ENCODE measurements at places on chromosomes 7 and 10.
A peak's percentile ranks its signal among the peaks of the same experiment; 100 is the strongest.

- DNase-seq: no peak
These were observed 10.3 kb upstream of the INSIG1 start for GRCh38 chr7:155287284-155287935.

GRCh38 chr7:46207931-46208634 lies 287.0 kb upstream of the IGFBP3 start:
- DNase-seq: no peak

DNA sequence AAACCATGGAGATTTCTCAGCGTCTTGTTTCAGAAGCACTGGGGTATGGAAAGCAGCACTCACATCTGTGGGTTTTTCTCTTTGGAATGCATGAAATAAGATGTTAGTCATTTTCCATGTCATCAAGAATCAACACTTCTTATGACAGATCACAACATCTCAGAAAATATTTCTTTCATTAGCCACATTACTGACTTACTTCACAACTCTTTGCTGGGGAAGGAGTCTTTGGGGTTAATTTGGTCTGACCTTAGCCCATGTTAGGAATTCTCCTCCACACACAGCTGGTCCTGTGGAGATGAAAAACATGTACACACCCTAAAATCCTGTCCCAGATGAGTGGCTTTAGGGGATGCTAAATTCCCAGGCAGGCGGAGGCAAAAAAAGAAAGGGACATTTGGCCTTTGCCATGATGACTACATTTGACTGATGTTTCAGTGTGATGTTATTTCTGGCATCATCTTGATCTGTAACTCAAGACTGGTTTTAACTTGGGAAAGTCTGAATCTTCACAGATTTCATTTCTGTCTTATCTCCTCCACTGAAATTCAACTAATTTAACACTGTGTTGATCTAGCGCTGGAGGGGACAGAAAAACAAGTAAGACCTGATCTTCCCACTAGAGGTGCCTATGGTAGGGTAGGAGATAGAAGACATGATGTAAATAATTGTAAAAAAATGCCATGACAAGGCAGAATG lies 363.2 kb downstream of the PRPF18 start:
- peak; percentile 99 for DNase-seq

DNA sequence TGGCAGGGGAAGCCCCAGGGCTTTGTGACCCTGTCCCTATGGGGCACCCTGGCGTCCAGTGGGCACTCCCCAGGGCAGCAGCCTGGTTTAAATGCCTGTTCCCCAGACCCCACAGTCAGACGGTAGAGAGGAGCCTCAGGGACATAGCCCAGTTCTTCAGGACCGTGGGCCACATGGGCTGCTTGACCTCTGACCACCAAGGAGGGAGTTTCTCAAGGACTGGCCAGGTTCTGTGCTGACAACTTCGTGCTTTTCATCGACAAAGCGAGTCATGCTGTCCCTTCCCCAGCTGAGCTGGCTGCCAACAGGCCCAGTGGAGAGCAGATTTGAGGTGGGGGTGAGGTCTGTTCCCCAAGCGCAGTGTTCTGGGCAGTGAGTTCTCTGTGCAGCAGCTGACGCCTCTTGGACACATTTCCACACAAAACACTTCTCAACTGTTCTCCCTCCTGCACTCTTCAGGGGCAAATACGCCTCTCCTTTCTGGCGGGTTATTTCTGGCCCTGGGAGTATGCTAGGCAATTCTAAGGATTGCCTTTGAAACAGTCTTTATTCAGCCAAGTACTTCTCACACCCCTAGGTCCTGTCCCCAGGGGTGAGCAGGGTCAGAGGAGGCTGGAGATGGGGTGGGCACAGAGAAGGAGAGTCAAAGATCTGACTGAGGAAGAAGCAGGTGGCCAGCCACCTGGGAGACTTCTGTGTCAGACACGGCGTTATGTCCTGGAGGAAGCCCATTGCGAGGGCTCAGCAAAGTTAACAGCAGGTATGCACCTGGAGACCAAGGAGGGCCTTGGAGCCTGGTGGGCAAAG lies 57.3 kb upstream of the CAMK2B start:
- DNase-seq: no peak

- DNase-seq: peak; percentile 81
These were observed 8.8 kb downstream of the HSPA12A start for GRCh38 chr10:116733566-116733965.

DNA sequence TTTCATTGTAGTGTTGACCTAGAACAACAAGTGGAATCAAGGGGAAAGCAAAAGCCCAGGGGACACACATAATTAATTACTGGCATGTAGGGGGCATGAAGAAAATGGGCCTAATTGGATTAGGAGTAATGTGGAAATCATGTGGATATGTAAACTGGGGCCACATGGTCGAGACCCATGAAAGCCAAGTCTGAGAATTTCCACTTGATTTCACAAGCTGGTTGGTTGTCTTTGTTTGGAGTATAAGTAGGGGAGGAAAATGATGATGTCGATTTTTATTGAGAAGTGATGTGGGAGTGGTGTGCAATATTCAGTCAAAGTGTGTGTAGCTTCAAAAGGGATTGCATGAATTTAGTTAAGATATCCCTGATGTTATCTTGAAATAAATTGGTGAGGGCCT lies 131.8 kb downstream of the LRRC4 start:
- DNase-seq: no peak

DNA sequence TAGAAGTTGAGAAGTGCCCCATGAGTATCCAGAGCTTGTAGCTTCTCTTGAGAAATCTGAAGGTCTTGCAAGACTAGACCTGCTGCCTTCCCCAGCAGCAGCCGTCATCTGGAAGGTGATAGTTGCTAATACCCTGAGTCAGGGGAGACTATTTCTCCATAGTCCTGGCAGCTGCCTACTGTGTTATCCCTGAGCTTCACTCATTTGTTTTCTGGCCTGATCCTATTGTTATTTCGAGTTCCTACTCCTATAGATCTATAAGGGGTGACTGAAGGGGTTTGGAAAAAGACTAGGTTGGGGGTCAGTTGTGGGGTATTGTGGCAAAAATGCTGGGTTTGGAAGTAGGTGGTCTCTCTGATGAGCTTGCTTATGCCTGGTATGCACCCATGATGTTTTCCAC lies 297.8 kb downstream of the CNTNAP2 start:
- DNase-seq: no peak

GRCh38 chr7:131540491-131541162 lies 15.8 kb downstream of the PODXL start:
- peak; percentile 31 for DNase-seq

DNA sequence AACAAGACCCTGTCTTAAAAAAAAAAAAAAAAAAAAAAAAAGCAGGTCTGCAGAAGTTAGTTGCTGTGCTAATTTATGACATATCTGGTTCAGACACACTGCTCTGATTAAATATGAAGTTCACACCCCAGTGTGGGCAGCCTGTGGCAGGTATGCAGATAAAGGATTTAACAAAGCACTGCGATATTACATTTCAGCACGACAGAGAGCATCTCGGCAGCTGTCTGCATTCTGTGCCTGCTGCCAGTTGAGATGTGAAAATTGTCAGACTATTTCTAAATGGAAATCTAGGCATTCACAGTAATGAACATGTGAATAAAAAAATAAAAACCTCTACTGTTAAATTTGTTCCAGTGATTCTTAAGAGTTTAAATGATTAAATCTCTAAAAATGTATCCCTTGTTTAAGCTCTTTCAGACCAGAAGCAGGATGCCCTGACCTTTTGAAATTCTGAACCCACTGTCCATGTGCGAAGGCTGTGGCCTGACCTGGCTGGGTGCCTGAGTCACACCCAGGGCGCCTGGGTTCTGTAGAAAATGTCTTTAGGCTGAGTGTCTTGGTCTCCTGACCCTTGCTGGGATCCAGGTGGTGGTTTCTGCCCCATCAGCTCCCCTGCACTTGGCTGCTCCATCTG lies 272.9 kb downstream of the WDR37 start:
- no peak for DNase-seq

GRCh38 chr10:42475168-42476098 lies 162.9 kb downstream of the ZNF33B start:
- peak; percentile 73 for DNase-seq

GRCh38 chr10:44974628-44975430 lies 3.8 kb downstream of the DEPP1 start:
- peak; percentile 71 for DNase-seq

- no peak for DNase-seq
These were observed 134.1 kb upstream of the TCERG1L start for GRCh38 chr10:131445623-131446022.

GRCh38 chr10:21849607-21850006 lies 153.9 kb downstream of the DNAJC1 start:
- no peak for DNase-seq

- DNase-seq: no peak
These were observed 43.4 kb upstream of the PPP2R2D start for GRCh38 chr10:131857156-131858117.

DNA sequence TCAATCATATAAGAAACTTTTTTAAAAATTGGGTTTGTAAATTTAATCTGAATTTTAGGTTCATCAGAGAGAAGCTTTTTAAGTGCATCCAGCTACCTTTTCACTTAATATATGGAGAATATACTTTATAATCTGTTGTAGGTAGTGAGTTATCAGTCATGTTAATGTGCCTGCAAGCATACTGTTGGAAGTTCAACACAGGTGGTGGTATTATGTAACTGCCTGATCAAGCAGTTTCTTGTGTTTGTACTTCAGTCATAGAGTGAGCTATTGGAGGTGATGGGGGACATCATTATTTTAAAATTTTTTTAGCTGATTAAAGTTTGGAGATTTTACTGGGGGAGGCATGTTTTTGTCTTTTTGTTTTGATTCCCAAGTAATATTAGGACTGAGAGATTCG lies 2.5 kb downstream of the TNKS2 start:
- no peak for DNase-seq

DNA sequence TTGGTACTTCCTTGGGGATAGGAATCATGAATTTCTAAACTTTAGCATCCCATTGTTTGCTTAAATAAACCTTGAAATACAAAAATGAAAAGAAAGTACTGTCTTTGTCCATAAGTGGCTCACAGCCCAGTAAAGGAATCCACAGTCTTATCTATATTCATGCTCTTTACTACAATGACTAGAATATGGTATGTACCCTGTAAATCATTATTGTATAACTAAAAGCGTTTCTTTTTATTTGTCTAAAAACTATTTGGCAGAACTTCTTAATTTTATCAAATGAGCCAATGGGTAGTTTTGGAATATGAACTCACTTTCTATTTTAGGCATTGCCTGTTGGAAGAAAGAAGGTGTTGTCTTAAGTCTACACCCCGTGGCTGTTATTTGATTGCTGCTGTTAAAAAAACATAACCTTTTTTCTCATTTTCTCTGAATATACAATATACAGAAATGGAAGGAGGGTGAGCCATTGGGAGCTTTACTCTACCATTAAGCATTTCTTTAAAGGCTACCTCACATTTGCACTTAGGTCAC lies 12.4 kb upstream of the STRIP2 start:
- DNase-seq: no peak

DNA sequence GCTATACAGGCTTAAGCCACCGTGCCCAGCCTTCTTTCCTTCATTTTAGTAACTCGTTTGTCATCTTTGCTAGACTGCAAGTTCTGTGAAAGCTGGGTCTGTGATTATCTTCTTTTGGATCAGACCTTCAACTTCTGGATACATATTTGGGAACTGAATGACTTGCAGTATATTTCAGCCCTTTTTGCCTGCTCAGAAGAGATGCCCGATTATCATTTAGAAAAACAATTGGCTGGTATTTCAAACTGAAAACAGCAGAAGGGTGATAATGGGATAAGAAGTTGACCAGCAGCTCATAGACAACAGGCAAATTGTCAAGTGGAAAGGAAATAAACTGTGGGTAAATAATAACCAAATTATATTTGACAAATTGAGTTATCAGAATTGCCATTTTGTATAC lies 14.6 kb downstream of the RSBN1L start:
- no peak for DNase-seq

- no peak for DNase-seq
These were observed 5.5 kb upstream of the UNC5B start for GRCh38 chr10:71206911-71207310.

DNA sequence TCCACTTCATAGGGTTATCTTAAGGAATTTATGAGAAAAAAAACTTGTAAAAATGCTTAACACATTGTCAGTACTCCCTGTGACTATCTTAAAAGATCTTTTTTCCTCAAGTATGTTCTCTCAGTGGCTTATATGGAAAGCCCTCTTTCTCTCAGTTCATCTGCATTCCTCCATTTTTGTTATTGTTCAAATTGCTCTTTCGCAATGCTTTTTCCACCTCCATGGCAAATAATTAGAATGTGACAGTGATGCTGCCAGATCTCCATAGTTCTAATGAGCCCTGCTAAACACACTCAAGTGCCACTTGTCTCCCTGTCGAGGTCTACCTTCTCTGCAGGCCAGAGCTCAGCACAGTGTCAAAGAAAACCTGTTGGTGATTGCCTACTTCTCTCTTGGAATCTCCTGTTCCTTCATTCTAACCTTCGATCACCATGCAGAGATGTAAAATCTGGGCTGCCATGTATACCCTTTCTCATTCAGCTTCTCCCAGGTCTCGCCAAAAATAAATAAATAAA lies 37.2 kb upstream of the ABCB5 start:
- no peak for DNase-seq

- DNase-seq: no peak
These were observed 161.0 kb downstream of the DIP2C start for GRCh38 chr10:528173-529165.

GRCh38 chr7:43332193-43332796 lies 219.8 kb downstream of the HECW1 start:
- no peak for DNase-seq

DNA sequence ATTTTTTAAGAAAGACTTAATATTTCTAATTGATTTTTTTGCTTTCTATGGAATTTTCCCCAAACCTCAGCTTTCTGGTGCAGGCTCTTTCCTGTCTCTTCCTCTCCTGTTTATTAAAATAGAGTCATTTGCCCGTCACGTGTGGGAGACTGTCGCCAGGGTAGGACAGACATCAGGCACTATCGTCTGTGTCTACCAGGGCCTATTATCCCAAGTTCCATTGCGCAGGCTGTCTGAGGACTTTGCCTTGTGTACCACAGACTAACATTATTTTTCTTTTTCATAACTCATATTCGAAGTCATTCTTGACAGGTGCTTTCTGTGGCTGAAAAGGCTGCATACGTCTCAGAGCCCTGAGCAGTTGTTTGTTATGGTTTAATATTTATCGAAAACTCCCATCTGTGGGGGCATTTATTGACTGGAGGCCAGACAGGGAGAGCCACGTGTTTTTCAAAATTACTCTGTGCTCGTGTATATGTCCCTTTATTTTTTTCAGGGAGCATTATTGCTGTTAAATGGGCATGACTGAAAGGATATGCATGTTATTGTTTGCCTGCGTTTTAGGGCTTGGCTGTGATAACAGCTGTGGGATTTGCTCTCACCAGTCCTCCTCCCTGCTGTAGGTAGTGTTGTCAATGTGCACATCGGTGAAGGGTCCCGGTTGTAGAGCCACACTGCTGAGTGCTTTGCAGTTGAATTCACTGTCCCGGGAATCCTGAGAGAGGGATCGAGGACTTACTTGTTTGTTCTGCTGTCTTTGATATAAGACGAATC lies 89.8 kb downstream of the CAMK1D start:
- DNase-seq: no peak
